ENCODE measurements at places on chromosomes 7 and 10. TPM values are rescaled to one million over a fixed set of nuclear protein-coding genes. Genes with fewer than 3 reads are reported as not detected.

- no peak for DNase-seq
Measured at GRCh38 chr10:13681528-13681927, 94.8 kb downstream of the PRPF18 start.

GRCh38 chr7:142381727-142382390 lies 124.0 kb upstream of the PRSS58 start:
- no peak for DNase-seq

DNA sequence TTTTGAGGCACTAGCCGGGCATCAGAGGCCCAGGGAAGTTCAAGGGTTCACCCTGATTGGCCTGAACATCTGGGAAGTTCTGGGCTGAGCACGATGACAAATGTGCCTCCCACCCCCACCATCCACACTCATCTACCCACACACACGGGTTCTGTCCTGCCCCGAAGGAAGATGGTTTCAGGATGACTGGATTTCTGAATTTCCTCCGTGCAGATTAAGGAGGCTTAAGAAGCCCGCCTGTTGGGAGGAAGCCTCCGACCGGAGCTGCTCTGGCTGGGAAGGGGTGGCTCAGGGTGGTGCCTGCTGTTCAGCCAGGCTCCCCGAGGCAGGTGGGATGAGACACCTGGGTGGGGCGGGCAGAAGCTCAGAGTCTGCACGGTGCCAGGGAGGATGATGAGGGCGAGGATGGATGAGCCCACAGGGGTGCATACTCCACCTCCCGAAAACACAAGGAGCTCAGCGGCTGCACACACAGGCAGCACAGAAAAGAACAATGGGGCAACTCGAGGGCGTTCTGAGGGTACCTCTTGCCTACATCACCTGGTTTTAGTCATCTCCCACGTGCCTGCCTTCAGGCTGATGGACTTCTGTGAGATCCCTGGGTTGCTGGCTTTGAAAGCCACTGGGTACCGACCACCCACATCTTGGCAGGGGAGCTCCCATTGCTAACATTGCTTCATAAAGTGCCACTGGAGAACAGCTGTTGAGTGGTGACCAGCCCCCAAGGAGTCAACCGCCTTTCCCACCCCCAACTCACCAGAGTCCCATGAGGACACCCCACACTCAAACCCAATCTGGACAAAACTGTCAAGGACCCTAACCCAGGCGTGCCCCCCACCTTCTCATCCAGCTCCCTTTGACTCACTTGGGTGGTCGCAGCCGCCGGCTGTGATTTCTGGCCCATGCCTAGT lies 41.2 kb downstream of the CALML3 start:
- no peak for DNase-seq

DNA sequence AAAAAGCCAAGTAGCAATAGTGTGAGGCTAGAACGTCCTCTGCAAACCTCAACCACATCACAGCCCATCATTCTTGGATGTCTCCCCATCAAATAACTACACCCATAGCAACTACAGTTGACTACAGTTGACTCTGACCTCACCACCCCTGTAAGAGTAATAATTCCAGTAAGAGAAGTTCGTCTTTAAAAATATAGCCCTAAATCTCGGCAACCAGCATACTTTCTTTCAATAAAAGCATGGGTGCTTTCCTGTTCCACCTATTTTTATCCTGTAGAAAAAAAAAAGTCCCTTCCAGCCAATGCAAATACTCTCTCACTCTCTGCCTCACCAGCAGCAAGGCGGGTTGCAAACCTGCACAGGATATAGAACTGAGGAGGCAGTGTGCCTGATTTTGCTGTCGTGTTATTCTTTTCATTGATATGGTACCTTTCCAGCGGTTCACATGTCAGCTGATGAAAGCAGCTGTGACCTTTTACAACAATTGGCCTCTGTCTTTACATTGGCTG lies 187.5 kb upstream of the NFE2L3 start:
- no peak for DNase-seq

DNA sequence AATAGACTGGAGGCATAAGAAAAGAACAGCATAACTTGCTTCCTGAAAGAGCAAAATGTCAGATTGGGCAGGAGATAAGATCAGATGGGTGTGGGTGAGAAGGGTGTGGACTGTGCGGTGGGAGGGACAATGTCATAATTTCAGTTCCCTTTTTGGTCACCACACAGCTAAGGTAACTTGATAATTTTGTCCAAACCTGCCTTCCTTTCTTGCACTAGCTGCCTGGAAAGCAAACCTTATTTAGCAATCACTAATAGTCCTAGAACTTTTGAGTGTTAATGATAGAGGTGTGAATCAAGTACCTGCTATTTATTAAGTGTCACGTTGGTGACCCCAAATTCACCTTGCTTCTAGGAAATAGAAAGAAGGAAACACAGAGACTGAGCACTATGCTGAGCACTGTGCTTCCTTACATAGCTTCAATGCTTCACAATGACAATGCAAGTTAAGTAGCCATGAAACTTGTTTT lies 72.4 kb upstream of the SP4 start:
- DNase-seq: no peak

Gene RAB19
- 14.4 TPM for total RNA-seq

Gene GJC3
- 1.4 TPM for total RNA-seq

Gene RSPH10B2
- total RNA-seq: 0.39 TPM
